CD4-positive, alpha-beta T cell (primary cell): ENCODE measurements at places on chromosomes 4 and X.
A peak's percentile ranks its signal among the peaks of the same experiment; 100 is the strongest.

- DNase-seq: no peak
These were observed 18.1 kb upstream of the CXCL2 start for GRCh38 chr4:74117024-74117534.

DNA sequence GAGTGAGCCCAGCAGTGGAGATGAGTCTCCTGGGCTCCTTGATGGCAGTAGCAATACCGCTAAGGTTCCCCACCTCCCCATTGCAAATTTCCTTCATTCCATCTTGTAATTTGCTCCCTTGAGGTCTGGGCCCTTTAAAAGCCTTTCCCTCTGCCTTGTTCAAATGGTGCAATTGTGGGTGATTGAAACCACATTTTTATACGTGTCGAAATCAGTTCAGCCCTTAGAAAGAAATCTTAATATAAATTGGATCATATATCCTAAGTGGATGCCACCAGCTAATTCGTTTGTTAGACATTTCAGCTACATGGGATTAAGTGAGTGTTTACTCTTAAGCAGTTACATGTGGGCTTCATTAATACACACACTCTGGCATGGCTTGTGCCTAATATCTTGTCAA, 68.6 kb downstream of the NHS start:
- DNase-seq: no peak

DNA sequence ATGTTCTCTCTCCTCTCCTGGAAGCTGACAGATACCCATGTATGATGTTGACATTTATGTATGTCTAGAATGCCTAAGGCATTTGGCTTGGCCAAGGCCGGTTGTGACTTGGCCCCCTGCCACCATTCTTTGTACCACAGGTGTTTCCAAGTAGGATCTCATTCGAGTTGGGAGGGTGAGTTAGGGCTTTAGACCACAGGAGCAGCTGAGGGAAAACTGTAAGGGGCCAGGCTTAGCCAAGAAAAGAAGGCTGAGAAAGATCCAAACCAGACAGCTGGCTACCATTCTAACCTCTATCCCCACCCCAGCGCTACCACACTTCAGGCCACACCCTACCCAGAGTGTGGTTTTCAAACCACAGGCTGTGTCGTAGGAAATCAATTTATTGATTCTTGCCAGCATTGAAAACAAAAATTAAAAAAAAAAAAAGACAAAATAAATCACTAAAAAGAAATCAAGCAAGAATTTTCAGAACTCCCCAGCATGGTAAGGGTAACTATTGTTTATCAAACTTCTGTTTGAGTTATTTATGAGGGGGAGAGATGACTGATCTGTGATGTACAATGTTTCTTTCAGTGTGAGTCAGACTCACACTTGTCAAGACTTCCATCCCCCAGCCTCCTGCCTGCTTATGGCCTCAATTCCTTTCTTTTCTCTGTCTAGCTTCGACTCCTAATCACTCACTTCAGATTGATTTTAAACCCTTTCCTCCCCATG, 9.9 kb downstream of the TMSB4X start:
- DNase-seq: peak; percentile 46

GRCh38 chr4:742742-743311, 37.2 kb downstream of the PCGF3 start:
- peak; percentile 75 for DNase-seq

DNA sequence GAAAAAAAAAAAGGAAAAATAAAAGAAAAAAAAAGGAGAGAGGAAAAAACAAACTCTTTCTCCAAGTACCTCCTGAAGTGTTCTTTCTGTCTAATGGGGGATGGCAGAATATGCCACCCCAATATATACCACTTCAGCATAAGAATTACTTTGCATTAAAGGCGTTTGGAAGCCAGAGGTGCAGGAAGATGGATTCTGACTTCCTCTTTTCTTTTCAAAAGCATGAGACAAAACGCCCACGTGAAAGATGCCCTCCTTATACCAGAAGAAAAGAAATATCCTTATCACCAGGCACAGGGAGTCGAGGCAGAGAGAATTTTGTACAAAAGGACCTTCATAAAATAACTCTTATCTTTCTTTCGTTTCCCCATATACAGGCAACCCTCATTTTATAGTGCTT, 40.9 kb downstream of the COX18 start:
- no peak for DNase-seq

GRCh38 chrX:103372886-103373285, 3.5 kb upstream of the BEX3 start:
- no peak for DNase-seq

DNA sequence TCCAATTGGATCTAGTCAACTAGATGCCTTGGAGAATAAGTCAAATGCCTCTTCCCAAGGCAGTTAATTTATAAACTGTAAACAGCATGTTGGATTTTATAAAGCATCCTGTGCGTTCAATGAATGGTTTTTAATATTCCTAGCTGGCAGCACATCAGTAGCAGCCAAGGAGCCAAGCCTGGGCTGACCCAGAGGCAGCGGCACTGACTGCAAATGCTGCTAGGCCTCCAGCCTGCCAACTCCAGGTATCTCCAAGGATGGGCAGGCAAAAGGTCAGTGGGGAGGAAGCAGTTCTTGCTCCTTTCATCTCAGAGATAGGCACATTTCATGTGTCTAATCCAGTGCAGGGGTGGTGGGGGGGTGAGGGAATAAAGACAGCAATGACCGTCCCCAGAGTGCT, 9.5 kb downstream of the NDP start:
- DNase-seq: no peak

DNA sequence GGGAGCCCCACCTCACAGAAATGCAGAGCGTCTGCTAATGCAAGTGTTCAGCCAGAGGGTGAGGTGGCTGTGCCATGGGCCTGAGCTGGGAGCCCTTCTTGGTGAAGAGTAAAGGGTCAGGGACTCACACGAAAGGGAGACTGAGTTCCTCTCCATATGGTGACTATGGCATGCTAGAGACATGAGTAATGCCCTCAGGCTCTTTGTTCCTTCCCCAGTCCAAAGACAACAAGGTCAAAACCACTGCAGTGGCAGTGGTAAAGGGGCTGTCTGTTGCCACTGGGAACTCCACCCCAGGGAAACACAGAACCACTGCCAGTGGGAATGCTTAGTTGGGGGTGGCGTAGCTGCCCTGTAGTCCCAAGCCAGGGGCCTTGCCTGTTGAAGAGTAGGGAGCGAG, 22.4 kb downstream of the RAB40AL start:
- DNase-seq: no peak

DNA sequence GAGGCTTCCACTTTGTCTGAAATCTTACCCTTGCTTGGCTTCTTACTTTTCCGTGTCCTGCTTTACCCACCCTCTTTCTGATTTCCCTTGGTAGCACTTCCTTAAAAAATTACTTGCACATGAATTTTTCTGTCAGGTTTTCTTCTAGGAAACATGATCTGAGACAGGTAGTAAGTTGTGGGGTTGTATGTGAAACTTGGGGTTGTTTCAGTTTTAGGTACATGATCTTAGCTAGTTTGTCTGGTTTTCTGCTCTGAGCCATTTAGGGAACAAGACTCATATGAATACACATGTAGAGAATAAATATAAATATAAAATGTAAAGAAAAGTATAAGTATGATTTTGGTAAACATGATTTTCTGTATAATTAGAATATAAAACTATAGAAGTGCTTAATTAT, 17.4 kb upstream of the ARMCX2 start:
- no peak for DNase-seq

GRCh38 chr4:156976147-156976546, 4.5 kb upstream of the PDGFC start:
- no peak for DNase-seq

DNA sequence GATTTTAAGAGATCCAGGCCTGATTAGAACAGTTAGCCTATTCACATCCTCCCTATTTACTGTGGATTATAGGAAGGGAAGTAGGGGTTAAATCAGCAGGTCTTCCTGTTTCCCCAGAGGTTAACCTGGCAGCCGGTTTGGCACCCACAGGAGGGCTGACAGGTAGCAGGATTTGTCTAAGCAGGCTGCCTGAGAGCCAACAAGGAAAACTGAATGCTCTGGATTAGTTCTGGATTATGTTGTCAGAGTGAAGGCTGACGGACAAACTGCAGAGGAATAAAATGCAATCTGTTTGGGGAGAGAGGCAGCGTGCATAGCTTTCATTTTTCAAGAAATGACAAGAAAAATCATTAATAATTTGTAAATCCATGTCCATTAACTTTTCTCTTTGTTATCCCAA, 397.1 kb upstream of the FAM241A start:
- DNase-seq: no peak

DNA sequence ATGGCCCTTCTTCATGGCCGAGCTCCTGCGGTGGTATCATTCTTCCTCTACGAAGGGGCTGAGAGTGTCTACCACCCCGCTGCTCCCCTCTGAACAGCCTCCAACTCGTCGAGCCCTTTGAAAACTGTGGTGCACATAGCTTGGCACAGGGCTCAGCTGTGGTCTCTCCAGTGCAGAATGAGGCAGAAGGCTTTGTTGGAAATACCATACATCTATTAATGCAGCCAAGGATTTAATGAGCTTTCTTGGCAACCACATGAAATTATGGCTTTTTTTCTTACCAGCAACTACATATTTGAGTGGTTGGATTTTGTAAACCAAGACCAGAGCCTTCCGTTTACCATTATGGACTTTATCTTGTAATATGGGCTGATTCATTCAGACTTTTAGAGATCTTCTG, 61.7 kb upstream of the CBR4 start:
- DNase-seq: no peak

GRCh38 chr4:140635606-140636005, 66.8 kb upstream of the UCP1 start:
- DNase-seq: no peak

DNA sequence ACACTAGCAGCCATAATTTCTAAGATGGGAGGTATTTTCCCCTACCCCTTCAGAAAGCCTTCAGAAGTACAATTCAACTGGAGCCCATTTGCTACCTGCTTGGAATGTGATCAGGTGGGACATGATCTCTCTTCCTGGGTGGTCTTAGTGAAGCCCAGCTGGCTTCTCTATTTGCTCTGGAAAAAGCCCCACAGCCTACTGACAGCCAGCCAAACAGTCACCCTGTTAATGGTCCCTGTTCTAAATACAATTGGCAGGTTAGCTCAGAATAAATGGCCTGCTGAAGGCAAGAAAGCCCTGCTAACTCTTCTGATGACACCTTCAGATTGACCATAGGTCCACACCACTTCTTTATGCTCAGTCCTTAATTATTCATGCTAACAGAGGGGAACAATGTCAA, 39.9 kb downstream of the HS6ST2 start:
- DNase-seq: no peak

DNA sequence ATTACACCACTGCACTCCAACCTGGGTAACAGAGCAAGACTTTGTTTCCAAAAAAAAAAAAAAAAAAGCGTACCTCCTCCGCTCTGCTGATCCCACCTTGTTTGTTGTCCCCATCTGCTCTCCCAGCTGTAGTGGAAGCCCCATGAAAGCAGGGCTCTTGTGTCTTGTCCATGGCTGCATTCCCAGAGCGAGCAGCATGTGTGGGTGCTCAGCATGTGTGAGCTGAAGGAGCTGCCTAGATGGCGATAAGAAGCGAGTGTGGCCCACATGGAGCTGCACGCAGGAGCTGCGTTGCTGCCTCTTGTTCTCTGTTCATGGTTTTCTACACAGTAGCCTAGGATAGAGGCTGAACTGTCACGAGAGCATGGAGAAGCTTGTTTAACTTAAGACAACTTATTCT, 12.4 kb downstream of the NSD2 start:
- no peak for DNase-seq

GRCh38 chr4:37603070-37603468, 83.1 kb downstream of the RELL1 start:
- peak; percentile 81 for DNase-seq

- DNase-seq: no peak
These were observed 131.6 kb upstream of the SCML1 start for GRCh38 chrX:17605676-17606075.

GRCh38 chr4:819401-820229, 6.3 kb downstream of the CPLX1 start:
- no peak for DNase-seq

- DNase-seq: no peak
These were observed 30.2 kb upstream of the NKRF start for GRCh38 chrX:119636419-119636818.

DNA sequence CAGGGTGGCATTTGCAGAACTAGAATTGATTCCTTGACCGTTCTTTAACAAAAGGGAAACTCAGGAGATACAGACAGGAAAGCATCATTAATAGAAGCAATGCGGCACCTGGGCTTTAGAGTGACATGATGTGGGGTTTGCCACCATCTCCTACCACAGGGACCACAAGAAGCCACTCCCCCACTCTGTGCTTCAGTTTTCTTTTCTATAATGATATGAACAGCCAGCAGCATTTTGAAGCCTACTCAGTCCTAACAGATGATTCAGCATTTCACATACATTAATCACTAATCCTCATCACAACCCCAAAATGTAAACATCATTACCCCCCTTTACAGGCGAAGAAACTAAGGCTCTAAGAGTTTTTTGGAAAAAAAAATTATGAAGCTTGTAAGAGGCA, 22.9 kb downstream of the CCDC149 start:
- DNase-seq: no peak

GRCh38 chr4:123856689-123857545, 460.3 kb downstream of the SPRY1 start:
- no peak for DNase-seq

DNA sequence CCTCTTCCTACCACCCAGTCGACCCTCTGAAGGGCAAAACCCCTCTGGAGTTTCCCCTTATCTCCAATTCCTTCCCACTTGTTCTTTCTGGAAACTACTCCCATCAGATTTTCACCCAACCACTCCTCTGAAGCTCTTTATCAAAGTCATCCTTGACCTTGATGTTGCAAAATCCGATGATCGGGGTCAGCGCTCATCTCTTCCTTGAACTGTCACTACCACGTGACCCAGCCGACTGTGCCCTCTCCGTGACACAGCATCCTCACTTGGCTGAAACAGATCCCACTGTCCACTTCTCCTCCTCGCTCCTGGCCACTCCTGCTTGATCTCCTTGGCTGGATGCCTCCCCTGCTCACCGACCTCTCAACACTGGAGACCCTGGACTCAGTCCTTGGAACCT, 1.1 kb downstream of the CFAP99 start:
- DNase-seq: no peak

- DNase-seq: no peak
These were observed 21.1 kb upstream of the PIGA start for GRCh38 chrX:15356444-15356843.

GRCh38 chrX:54439960-54440871, at the start of gene TSR2:
TSS of gene TSR2 (plus strand) at chrX:54440404. CDS start at chrX:54440422, 18 bp downstream.
- DNase-seq: peak; percentile 75

DNA sequence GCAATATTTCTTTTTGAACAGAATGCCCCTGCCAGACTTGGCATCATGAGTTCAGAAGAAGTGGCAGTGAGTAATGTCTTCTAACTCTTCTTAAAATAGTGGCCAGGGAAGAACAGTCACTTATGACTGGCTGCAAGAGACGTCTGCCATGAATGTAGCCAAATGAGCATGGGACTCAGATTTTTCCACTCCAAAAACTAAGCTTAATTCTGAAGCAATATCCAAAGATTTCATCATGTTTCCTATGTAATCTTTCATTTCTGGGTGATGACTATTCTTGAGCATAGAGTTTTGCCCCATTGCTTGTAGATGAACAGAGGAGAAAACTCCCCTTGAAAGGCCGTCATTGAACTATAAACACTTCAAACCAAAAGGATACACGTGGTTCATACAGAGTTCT, 11.8 kb downstream of the AMBN start:
- DNase-seq: no peak
